Spleen (tissue), 13 donors: ENCODE measurements at places on chromosomes 7 and 10.

DNA sequence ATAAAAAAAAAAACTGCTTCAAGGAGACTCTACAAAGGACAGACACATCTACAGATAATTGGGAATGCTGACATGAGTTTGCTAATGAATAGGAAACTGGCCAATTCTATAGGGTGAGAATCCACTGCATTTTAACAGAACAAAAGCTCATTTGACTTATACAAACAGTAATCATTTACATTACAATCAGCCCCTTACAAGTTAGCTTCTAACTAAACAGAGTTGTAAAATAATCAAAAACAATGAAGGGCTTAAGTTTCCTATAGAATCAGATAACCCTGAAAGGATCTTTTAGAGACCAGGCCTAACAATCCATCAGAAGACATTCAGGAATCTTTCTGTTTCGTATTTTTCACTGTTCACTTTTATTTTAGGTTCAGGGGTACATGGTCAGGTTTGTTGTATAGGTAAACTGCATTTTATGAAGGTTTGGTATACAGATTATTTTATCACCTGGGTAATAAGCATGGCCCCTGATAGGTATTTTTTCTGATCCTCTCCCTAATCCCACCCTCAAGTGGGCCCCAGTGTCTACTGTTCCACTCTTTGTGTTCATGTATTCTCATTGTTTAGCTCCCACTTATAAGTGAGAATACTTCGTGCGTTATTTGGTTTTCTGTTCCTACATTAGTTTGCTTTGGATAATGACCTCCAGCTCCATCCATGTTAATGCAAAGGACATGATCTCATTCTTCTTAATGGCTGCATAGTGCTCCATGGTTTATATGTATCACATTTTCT is 131.3 kb upstream of the NOBOX start:
- no peak overlapping the region for H3K27ac ChIP-seq

DNA sequence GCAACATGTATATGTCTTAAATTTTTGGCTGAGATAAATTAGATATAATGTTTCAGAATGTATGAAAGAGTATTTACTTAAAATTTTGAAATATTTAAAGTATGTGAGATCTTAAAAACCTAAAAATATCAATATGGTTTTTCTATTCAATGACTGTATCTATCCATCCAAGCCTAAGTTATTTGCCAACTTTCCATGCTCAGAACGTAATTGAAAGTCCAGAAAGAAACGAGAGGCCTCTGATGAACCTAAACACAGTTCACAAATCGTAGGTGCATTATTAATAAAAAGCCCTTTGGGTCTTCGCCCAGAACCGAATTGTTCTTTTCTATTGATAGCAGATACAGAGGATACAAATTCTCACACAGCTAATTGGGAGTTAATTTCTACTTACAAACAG is 6.5 kb downstream of the SVIL start:
- H3K27me3 ChIP-seq: no peaks in the 10 kb centered on the region
- H3K4me3 ChIP-seq: no peak overlapping the region
- no peaks in the 10 kb centered on the region for H3K4me1 ChIP-seq
- no peaks in the 10 kb centered on the region for H3K36me3 ChIP-seq
- DNase-seq: no peak
- no peak overlapping the region for H3K27ac ChIP-seq

DNA sequence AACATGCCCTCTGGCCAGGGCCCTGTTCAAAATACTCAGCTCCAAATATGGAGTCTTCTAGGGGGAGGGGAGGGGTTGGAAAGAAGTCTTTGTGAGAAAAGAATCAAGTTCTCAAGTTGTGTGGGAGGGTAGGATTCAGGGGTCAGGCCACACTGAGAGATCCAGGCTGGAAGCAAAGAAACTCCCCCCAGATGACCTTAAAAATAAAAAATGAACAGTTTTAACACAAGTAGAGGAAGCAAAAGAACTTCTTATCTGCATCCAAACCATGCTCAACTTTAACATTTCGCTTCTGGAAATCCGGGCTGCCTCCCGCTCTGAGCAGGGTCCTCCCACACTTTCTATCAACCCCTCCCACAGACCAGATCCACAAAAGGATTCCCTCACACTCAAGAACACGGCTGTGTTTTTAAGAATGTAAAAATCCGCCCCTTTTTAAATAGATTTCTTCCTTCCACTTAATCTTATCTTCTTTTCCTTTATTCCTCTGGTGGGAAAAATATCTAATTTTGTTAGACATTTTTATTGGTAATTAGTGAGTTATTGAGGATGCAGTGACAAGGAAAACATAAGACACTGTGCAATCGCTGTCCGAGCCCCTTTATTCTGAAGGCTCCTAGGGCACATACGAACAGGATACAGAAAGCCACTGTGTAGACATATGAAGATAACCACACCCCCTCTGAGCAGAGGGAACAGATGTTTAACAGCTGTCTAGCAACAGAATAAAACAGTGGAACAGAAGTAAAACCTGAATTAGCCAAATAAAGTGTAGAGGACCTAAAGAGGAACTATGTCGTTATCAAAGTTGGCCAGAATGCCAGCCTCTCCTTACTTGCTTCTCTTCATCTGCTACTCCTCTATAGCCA is 43.8 kb downstream of the CYTH3 start:
- peaks cover 79% of the 10 kb centered on the region for H3K4me1 ChIP-seq
- H3K27me3 ChIP-seq: no peaks in the 10 kb centered on the region
- DNase-seq: no peak
- peak overlapping the region; percentile 63 for H3K27ac ChIP-seq

DNA sequence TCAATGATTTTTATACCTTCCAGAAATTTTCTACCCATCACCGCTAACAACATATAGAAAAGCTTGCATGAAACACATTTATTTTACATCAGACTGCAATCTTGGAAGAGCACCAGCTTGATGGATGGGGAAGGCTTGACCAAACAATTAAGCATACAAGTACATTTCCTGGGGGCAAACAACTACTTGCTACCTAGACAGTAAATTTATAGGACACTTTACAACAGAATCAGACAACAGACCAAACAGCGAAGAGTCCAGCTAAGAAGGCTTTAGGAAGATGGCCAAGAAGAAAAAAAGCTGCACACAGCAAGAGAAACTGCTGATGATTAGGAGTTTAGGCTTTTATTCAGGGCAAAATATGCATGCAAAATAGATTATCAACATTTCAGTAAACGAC is 8.0 kb downstream of the AASS start:
- peaks cover 12% of the 10 kb centered on the region for H3K4me1 ChIP-seq
- H3K27me3 ChIP-seq: no peaks in the 10 kb centered on the region
- H3K27ac ChIP-seq: no peak overlapping the region
- H3K36me3 ChIP-seq: no peaks in the 10 kb centered on the region
- DNase-seq: no peak

DNA sequence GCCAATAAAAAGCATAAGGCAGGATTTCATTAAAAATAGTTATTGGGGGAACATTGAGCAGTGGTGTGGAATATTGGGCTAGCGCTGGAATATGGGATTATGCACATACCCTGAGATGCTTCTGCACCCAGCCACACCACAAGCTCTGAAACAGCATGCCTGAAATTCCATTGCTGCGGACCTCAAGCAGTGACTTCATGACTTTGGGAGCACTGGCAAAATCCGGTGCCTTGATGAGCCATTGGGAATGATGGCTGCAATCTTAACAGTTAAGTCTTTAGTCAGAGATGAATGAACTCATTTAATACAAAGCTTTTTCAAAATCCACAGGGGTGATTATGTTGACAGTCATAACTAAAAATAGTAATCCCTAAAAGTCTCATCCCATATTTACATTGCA is 274.7 kb upstream of the MTPN start:
- H3K27ac ChIP-seq: no peak overlapping the region
- no peak overlapping the region for H3K4me3 ChIP-seq
- H3K27me3 ChIP-seq: no peaks in the 10 kb centered on the region
- no peak for DNase-seq

GRCh38 chr7:69937097-69937496 is 338.8 kb downstream of the AUTS2 start:
- H3K4me3 ChIP-seq: no peak overlapping the region
- no peak for DNase-seq
- H3K36me3 ChIP-seq: no peaks in the 10 kb centered on the region
- H3K27ac ChIP-seq: no peak overlapping the region

GRCh38 chr7:108385834-108386422 is 70.3 kb downstream of the NRCAM start:
- H3K4me3 ChIP-seq: no peak overlapping the region
- no peaks in the 10 kb centered on the region for H3K4me1 ChIP-seq
- no peaks in the 10 kb centered on the region for H3K27me3 ChIP-seq
- no peak for DNase-seq

GRCh38 chr7:101021703-101022102 is 1.8 kb downstream of the MUC17 start:
- no peak overlapping the region for H3K27ac ChIP-seq
- H3K27me3 ChIP-seq: no peaks in the 10 kb centered on the region

GRCh38 chr7:65251851-65252620 is 121.6 kb upstream of the ZNF92 start:
- DNase-seq: peak; percentile 78
- H3K4me1 ChIP-seq: no peaks in the 10 kb centered on the region
- H3K27me3 ChIP-seq: peaks cover 5% of the 10 kb centered on the region
- H3K36me3 ChIP-seq: no peaks in the 10 kb centered on the region
- peak overlapping the region; percentile 52 for H3K4me3 ChIP-seq

GRCh38 chr7:30888747-30889146 is 22.9 kb upstream of the AQP1 start:
- DNase-seq: no peak
- no peaks in the 10 kb centered on the region for H3K27me3 ChIP-seq
- H3K4me3 ChIP-seq: no peak overlapping the region
- H3K4me1 ChIP-seq: peaks cover 10% of the 10 kb centered on the region
- no peak overlapping the region for H3K27ac ChIP-seq
